ENCODE measurements at places on chromosomes 2 and 18.

DNA sequence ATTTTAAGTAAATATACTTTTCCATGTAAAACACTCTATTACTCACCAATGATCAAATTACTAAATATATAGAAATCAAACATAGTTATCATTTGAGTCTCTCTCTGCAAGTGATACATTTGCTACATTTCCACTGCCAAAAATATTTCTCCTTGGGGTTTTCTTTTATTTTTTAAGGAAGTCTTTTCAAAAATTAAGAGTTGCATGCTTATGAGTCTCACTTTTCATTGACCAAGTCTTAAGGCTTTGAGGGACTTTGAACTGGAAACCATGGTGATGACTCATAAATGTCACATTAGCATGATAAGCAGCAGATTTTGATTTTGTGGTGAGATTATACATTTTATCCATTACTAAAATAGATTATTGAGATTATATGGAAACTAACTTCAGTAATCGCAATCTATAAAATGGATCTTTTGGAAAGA is 152.9 kb downstream of the FAM124B start:
- no peak for DNase-seq

DNA sequence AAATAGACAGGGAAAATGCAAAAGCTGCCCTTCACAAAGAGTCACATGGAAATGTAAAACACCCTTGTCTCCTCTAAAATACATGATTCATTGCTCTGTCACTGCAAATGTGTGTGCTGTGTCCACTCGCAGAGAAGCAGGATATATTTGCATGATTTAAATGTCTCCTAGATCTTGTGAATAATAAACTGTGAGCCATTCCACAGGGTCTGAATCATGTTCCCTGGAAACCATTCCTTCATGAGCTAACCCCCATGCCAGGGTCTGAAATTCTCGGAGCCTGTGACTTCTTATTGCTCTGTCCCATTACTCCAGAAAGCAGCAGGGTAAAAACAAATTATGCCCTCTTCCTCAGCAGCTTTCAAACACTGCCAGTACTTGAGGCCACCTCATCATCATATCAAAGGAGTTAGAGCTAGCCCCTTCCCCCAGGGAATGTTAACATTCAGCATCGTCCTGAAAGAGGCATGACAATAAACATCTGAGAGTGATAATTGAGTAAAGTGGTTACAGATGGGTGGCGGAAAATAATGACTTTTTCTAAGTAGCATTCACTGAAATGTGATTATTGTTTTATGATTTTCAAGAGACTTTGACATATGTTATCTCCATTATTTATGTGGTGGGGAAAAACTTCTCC is 11.7 kb upstream of the CNGA3 start:
- DNase-seq, result no peak

- DNase-seq, result no peak
Observed at GRCh38 chr18:9017167-9017904, 85.2 kb upstream of the NDUFV2 start.

- DNase-seq, result no peak
Observed at GRCh38 chr2:15169326-15170069, 391.6 kb downstream of the NBAS start.

- no peak for DNase-seq
Observed at GRCh38 chr18:59752666-59753065, 55.4 kb upstream of the CCBE1 start.

DNA sequence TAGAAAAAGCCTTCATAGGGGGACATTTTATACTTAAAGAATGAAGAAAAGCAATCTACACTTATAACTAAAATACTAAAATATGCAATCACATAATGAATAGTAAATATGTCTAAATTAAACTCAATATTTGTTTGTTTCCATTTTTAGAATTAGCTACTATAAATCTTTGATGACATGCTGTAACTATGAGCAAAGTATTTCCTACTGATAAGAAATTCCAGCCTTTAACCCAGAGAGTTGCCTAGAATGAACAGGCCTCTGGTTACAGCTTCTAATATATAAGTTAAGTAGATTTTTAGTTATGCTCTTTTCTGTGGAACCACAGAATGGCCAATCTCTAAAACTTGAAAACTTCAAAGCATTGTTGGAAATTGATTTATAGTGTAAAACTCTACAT is 1465.6 kb upstream of the ZEB2 start:
- DNase-seq, result no peak

- no peak for DNase-seq
Observed at GRCh38 chr2:128319631-128320191, 1.0 kb upstream of the HS6ST1 start.

All from naive thymus-derived CD8-positive, alpha-beta T cell (primary cell).